ENCODE measurements at places on chromosomes 4 and X.

DNA sequence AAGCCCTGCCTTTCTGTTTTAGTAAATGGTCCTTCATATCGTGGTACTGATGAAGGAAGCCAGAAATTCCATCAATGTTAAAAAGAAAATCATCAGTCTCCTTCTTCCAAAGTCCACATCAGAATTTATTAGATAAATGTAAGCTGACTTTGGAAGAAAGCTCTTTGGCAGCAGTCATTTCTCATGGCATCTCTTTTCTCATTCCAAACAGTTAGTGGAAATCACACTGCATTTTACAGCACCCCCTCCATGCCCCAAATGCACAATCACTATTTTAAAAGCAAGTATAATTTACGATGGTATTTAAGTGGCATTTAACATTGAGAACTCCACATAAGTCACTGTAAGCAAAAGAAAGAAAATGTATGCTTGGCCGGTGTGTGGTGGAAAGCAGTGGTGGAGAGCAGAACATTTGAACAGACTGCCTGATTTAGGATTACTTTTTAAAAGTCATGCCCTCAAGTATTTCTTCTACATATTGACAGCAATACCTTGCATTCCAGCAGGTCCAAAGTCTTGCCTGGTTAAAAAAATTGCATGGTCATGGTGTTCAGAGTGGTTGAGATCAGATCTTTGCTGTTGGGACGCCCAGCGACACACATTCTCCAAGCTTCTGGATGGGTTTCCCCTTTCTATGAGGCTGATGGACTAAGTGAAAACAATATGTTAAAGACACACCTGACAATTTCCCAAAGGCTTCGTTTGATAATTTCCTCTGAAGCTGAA is 248.6 kb downstream of the ADAMTS3 start:
- no peak for DNase-seq

DNA sequence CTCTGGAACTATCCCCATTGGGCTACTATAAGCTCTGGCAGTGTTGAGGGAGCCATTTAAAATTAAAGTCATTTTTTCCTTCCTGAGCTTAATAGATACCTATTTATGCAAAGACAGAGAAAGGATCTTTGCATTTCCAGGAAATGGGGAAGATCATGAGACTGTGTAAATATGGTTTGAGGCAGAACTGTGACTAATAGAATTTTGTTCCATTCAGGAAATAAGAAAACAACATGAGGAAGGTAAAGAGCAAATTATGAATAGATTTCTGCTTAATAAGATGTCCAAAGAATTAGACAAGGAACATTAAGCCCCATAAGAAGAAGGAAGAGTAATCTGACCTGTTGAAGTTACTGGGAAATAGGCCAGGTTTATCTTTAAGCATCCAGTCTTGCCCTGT is 17.8 kb upstream of the TBC1D19 start:
- no peak for DNase-seq

GRCh38 chr4:99356992-99357391 is 4.4 kb upstream of the ADH1C start:
- DNase-seq = no peak

DNA sequence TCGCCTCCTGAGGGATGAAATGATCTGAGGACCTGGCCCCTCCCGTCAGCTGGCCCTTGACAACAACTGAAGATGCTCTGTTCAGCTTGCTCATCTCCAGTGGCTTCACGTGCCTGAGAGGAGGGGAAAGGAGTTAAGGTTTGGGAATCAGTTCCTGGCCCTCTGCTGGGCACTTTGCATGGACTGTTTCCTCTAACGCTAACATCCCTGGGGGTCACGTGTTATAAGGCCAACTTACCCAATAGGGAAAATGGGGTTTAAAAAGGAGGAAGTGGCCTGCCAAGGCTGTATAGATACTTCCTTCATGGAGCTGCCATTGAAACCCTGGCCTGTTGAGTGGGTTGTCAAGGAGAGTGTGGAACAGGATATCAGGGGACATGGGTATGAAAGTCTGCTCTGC is 65.6 kb downstream of the OR13H1 start:
- DNase-seq = no peak

DNA sequence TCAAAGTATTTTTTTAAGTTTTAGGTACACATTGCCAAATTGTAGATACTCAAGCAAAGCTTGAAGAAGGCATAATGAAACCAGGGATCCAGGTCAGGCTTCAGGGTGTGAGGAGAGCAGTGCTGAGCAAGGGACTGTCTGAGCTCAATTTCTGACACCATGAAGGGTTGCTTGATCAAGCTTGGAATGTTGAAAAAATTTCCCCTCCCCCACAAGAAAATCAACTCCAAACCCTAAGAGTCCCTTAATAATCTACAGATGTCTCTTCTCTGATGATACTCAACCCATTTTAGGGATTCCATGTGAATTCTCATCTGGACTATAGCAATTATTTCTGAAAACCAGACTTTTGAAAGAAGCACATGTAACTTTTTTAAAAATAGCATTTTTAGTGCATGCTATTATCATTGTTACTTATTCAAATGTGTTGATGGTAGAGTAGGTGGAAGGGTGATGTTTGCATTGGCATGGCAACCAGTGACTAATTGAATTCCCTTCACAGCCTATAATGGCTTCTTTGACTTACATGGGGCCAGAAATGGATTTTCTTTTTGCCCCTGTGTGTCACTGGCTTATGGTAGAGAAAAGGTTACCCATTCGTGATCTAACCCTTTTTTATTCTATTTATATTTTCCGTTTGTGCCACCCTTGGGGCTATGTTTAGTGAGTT is 252.0 kb downstream of the FBXW7 start:
- no peak for DNase-seq

GRCh38 chrX:54495814-54496516 is at the start of gene FGD1:
TSS of gene FGD1 (minus strand) at chrX:54496234. CDS start at chrX:54495432, 802 bp downstream.
- no peak for DNase-seq

DNA sequence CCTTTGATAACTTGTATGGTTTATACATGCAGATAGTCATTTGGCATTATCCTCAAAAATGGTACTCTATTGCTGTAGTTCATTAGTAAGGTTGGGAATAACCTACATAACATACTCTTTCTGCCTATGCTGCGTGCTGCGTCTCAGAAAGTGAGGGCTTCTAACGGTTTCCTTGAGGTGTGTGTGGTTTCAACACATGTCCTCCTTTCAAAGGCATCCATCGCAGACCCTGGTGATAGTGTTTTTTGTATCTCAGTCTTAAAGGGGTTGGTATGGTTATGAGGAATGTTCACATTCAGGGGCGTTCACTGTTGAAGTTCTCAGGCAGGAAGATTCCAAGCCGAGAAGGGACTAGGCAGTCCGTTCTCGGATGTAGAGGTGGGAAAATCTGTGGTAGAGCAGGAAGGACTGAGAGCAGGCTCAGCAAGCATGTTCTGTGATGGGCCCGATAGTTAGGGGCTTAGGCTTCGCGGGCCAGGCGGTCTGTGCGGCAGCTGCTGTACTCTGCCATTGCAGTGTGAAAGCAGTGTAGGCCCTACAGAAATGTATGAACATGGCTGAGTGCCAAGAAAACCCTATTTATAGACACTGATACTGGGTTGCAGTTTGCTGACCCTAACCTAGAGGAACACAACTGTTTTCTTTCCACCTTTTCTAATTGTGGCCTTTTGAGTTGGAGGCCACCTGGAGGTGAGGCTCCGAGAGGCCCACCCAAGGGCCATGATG is 123.2 kb downstream of the GPR143 start:
- no peak for DNase-seq

- no peak for DNase-seq
Observed at GRCh38 chr4:46450556-46450955, 60.6 kb upstream of the GABRA2 start.

GRCh38 chr4:14918336-14918735 is 83.9 kb upstream of the CPEB2 start:
- DNase-seq = no peak

DNA sequence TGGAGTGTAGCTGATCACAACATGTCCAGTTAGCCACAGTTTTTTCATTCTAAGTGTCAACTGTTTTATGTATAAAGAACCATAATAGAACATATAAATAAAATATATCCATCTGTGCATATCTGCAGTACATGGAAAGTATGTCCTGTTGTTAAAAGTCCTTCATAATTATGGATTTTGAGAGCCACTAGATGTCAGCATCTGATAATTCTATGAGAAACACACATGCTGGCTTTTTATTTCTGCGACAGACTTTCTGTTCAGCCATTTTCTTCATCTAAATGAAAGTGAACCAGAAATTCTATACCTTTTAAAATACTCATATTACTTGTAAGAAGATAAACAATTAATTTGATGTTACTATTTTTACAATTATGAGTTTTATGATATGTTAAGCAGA is 251.5 kb downstream of the GPM6A start:
- DNase-seq = no peak

DNA sequence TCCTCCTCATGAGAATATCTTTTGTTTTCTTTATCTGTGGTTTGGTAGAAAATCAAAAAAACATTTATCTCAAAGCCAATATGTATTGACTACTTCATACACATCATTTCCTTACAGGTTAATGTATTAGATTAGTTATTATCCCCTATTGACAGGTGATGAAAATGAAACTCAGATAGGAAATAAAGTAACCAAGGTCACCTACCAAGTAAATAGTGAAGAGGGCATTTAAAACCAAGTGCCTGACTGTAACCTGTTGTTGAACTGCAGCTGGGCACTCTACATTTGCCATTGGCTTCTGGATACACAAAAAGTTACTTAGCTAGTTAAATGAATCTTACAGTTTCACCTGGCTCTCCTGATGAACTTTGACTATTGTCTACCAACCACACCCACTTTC is 41.4 kb upstream of the CTSO start:
- no peak for DNase-seq

- DNase-seq = no peak
Observed at GRCh38 chr4:87011340-87012034, 76.7 kb downstream of the AFF1 start.

DNA sequence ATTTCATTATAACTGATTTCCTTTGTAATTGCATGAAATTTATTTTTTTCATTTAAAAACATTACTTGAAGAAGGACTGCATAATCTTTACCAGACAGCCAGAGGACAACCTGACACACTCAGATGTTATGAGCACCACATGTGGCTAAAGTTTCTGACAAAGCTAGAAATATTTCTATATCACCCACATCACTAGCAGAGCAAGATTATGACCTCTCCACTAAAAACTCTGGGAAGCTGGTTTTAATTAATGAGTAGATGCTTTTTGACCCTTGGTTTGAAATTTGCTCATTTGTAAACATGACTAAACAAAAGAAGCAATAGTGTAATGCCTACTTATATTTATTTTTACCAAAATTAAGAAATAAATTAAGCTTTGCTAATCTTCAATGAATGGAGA is 661.5 kb upstream of the EPHA5 start:
- DNase-seq = no peak

GRCh38 chr4:138706201-138706600 is 309.4 kb upstream of the NOCT start:
- no peak for DNase-seq

GRCh38 chr4:36243355-36244256 is 708 bp downstream of the ARAP2 start:
- peak; percentile 4 for DNase-seq

DNA sequence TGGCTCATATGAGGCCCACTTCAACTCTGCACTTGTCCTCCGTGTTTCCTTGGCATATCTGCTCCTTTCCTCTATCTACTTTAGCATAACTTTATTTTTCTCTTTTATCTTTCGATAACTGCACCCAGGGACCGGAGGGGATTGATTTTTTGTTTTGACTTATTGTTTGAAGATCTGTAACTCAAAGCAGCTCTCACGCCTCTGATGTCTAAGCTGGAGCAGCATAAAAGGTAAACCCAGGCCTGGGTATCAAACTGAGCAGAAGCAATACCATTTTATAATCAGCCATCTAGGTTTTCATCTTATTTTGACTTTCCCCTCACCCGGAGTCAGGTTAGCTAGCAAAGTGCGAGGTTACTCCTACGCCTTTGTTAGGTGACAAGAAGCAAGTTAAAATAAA is 28.4 kb downstream of the LEF1 start:
- no peak for DNase-seq

DNA sequence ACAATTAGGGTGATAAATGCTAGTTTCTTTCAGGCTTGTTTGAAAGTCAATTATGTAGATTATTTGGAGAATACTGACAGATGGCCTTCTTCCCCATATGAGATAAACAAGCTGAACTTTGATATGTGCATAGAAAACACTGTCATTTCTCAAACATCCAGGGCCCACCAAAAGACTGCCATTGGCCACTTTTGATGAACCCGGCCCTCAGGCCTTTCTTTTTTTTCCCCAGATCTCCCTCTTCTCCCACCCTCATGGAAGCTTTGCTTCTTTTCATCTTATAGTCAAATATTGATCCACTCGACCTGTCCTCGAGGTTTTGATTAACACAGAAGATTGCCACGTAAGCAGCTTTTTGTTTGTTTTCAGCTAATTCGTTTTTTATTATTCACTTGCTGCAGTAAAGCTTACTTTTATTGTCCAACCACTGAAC is 377.4 kb downstream of the SMARCA1 start:
- DNase-seq = no peak

DNA sequence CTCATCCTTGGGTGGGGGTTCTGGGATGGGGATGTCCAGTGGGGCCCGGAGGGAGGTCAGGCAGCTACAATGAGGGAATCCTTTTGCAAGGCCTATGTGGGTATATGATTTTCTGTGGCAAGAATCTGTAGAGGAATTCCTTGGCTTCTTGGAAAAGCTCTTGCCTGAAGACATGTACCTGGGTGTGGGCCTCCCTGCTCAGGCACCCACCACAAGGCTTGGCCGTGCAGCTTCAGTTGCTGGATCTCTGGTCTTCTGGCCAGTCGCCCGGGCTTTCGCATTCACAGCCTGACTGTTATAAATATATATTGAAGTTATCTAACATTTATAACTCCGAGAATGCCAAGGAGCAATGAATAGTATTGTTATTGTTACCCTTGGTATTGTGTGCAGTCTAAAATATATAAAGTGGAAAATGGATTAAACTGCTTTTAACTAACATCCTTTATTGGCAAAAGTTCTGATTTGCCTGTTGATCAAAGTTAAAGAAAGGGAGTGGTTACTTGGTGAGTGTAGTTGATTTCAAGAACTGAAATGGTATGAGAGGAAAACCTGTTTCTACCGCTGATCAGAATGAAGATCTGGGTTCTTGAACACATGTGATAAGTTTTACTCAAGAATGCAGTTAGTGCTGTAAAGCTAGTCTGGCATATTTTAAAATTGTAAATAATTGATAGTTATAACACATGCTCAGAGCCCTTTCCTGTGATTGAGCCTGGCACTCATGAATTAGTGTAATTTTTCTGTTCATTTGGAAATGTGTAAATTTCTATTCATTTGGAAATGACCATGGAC is 36.0 kb downstream of the PTTG2 start:
- no peak for DNase-seq

DNA sequence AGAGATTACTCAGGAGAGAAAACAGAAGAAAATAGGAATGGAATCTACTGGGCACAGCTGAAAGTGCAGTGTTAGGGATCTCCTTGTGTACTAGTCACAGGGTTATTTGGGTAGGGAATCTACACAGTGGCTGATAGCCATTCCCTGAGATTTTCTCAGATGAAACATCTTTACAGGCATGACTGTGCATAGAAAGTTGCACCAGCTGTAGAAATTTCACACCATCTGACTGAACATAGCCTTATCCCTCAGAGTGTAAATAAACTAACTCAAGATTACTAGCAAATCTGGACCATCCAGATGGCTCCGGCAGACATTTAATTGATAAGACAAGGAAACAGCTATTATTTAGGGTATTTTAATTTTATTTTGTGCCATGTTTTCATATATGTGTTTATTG is 2053.5 kb upstream of the TENM3 start:
- no peak for DNase-seq
